ENCODE measurements at places on chromosomes 2 and 18.
A peak's percentile ranks its signal among the peaks of the same experiment; 100 is the strongest.

GRCh38 chr2:71557321-71557720 lies 104.0 kb downstream of the DYSF start:
- no peak for DNase-seq

DNA sequence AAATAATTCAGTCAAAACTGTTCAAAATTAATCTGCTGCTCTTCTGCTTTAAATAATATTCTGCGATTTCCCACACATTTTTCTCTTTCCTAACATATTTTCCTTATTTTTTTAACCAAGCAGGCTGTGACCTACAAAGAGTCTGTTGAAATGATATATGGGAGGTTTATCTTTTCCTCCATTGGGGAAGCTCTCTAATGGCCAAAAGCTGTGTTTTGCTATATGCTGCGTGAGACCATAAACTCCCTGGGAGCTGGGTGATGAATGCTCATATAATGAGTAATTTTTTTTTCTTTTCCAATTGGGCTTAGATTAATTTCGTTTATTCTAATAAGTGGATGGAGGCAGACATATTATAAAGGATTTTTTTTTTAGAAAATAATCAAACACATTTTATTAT lies 72.2 kb upstream of the MAP2 start:
- DNase-seq, result no peak

- DNase-seq, result no peak
Observed at GRCh38 chr2:217934321-217935131, 68.3 kb downstream of the TNS1 start.

DNA sequence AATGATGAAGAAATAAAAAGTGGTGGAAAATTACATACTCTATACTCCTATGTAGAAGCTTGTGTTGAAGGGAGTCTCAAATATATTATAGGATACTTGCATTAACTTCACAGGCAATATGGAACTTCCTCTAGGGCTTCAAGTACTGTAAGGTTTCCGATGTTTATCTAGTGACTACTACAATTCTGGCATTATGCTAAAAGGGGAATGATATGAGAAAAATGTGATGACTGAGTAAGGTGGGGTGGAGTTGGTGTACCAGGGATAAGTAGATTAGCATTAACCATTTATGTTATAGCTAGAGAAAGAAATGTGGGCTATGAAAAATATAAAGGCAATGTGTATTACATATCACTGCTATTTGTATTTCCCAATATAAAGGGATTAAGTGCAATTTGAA lies 229.5 kb downstream of the DCC start:
- DNase-seq, result no peak

- no peak for DNase-seq
Observed at GRCh38 chr18:10068766-10069567, 155.2 kb downstream of the VAPA start.

- DNase-seq, result no peak
Observed at GRCh38 chr2:239868556-239869181, 156.5 kb downstream of the NDUFA10 start.

DNA sequence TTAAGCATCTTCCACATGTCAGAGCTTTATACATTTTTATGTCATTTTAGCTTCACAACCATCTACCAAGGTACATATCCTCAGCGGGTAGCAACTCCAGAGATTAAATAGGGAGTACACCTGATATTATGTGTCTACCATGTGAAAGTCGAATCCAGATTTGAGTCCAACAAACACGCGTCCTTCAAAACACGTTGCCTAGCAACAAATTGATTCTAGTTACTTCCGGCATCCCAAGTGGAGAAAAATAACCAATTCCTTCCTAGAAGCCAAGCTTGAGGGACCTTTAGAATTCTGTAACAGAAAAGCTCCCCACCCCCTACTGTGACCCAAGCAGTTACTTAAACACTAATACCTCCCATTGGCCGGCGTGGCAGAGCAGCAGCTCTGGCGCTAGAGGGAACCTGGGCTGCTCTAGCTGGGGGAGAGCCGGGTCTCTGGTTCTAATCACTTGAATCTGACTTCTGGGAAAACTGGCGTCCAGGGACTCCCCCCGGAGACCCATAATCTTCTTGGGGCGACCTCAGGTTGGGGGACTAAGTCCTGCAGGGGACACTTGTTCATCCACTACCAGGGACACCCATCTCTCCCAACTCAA lies at the start of gene ERICH2:
ERICH2 (plus strand) TSS at position 371 of the 598 bp plus-strand sequence. CDS start 304 bp downstream, outside the sequence.
- DNase-seq, result peak; percentile 1

DNA sequence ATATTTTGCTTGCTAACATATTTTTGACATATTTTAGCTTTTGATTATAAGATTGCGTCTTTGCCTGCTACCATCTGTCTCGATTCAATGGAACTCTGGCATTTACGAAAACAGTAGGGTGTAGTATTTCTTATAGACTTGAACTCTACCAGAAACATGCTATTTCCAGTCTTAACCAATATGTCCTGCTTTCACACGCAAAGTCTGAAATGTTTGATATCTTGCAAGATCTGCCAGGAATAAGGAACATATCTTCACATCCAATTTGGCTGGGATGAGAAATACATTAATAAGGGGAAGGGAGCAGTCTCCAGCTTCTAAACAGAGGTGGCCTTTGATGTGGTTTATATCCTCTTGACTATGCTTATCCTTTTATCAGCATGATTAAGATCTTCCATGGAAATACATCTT lies 299.4 kb downstream of the ZNF521 start:
- DNase-seq, result no peak

DNA sequence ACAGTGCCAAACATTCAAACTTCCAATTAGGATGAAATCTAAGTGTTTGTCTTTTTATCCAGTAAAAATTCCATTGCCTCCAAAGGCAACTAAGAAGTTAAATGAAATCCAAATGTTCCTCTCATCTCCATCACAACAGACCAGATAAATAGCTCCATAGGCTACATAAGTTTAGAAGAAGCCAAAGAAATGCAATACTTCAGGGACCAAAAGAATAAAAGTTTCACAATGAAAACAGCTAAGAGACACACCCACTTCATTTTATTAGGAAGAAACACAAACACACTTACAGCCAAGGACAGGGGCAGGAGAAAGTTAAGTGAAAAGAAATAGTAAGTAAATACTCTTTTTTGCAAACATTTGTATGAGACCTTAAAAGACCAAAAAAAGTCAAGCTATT lies 88.5 kb upstream of the CCDC150 start:
- no peak for DNase-seq

DNA sequence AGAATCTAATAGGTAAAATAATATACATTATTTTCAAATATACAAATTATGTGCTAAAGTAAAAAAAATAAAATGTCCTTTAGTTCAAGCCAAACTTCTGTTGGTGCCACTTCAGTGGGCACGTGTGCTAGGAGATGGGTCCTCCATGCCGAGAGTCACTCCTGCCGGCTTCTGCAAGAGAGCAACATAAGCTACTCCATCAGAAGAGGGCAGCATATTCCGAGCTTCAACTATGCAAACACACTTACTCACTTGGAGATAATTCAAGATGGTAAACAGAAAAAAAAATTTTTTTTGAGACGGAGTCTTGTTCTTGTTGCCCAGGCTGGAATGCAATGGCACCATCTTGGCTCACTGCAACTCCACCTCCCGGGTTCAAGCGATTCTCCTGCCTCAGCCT lies 24.4 kb downstream of the CNOT11 start:
- DNase-seq, result no peak

GRCh38 chr18:11760498-11761167 lies 71.6 kb downstream of the GNAL start:
- DNase-seq, result no peak

GRCh38 chr2:240791221-240791800 lies 28.7 kb downstream of the KIF1A start:
- DNase-seq, result no peak

DNA sequence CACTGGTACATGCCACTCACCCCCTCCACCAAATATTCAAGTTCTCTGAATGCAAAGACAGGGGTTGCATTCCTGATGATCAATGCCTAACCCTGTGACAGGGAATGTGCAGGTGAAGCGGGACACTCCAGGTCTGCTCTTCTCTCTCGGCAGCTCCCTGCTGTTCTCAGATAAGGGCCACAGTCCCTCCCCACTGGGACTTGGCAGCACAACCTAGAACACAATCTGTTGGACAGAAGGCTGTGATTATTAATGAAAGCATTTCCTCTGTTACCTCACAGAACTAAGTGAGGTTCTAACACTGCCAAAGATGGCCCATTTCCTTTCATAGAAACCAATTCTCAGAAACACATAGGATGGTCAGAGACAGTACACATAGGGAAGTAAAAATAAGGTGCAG lies 42.7 kb downstream of the VSNL1 start:
- no peak for DNase-seq

- DNase-seq, result no peak
Observed at GRCh38 chr2:168278424-168278888, 31.1 kb upstream of the STK39 start.

GRCh38 chr2:131041402-131042147 lies 51.7 kb downstream of the FAM168B start:
- no peak for DNase-seq

DNA sequence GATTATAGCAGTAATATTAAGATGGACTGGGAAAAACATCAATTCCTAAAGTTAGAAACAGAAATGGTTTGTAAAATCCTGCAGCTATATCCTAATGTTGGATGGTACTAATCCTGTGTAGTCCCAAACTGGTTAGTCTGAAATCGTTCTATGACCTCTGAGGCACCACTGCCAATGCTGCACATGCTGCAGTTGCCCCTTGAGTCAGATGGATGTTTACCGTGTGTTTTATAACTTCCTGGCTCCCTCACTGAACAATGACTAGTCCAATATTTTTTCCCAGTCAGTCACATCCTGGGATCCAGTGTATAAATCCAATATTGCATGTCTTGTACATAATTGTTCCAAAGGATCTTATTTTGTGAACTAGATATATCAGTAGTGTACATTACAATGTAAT lies 226.7 kb upstream of the PKDCC start:
- DNase-seq, result no peak

DNA sequence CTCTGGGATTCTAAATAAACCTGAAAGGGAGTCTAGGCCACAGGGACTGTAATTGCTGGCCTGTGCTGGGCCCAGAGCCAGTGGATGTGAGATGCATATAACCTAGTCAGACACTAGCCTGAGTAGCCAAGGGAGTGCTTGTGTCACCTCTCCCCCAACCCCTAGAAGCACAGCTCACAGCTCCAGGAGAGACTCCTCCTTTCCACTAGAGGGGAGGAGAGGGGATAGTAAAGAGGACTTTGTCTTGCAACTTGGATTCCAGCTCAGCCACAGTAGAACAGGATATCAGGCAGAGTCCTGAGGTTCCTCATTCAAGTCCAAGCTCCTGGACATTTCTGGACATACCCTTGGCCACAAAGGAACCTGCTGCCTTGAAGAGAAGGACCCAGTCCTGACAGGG lies 18.4 kb upstream of the EVA1A start:
- DNase-seq, result no peak

DNA sequence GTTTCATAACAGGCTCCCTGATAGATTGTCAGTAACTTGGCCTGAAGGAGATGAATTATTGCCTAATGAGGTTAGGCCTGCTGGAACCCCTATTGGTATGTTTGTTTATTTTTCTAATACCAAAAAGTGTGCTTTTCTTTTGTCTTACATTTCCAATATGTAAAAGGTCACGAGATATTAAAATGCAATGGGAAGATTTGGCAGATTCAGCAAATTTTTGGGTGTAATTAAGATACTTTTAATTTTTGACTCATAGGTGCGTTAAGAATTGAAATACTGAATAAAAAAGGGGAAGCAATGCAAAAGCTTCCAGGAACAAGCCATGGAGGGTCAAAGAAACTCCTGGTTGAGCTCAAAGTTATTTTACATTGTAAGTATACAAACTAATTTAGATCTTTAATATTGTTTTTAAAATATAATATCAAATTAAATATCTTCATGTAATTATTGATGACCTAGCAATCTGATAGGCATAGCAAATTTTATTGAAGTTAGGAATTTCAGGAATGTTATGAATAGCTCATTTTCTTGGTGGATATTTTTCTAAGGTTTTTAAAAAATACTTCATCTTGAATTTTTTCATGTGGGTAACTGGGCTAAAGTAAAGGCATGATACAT lies 52.1 kb downstream of the SMCHD1 start:
- DNase-seq, result no peak

- no peak for DNase-seq
Observed at GRCh38 chr18:35573531-35573930, 8.0 kb upstream of the GALNT1 start.

DNA sequence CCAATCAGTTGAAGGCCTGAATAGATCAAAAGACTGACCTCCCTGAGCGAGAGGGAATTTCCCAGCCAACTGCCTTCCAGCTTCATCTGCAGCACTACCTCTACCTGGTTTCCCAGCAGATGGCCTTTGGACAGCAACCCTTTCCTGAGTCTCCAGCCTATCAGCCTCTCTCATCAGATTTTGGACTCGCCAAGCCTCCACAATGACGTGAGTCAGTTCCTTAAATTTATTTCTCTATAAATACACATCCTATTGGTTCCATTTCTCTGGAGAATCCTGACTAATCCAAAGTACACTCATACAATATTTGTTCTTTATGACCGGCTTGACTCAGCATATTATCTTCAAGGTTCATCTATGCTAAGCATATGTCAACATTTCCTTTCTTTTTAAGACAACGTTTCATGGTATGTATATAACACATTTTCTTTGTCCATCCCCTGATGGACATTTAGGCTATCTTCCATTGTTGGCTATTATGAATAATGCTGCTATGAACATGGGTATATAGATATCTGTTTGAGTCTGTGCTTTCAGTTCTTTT lies 294.6 kb downstream of the LRATD1 start:
- DNase-seq, result no peak

DNA sequence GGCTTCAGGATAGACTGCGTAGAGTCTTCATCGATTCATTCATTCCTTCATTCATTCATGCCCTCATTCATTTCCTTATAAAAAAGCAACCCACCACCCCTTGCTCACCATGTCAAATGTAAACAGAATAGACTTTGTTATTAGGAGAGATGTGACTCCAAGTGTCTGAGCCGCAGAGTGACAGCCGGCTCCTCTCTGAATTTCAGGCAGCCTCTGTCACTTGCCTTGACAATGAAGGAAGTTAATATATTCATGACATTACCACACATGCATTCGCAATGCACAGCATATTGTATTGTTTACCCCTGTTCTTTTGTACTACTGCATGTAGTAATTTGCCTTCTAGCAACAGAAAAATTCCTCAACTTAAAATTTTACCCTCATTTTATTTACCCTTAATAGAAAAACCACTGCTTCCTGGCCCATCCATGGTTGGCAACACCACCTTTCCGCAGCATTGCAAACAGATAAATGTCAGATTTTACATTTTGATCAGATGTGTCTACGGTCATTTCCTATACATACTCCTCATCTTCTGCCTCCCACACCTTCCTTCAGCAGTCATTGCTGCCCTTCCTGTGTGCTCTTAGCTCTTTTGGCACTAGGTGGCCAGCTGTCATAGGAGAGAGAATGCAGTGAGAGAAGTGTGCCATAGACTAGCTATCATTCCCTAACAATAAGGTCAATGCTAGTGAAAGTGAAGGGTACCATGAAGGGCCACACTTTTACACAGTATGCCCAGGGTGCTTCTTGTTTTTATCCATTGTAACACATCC lies 1090.8 kb downstream of the BCL11A start:
- no peak for DNase-seq

DNA sequence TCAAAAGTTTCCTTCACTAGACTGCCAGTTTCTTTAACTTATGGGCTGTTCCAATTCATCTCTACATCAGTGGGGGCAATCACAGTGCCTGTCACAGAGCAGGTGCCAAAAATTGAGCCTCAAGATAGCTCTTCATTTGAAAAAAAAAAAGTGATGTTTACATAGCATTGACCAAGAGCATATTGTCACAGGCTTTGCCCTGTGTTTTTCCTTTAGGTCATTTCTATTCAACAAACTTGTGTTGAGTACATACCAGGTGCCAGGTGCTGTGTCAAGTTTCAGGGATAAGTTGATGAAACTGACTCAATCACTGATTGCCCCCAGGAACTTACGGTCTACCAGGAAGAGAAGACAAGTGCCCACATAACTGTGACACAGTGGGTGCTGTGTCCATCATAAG lies 22.2 kb upstream of the NT5C1B start:
- no peak for DNase-seq
